ENCODE measurements at places on chromosomes 1 and 21. TPM values are rescaled to one million over a fixed set of nuclear protein-coding genes. Genes with fewer than 3 reads are reported as not detected.

The OR6N1 gene
- total RNA-seq = not detected

The S100A7A gene
- not detected for total RNA-seq

The MROH9 gene
- not detected for total RNA-seq

The TTC22 gene
- 5.7 TPM for total RNA-seq

The NTRK1 gene
- 7.5 TPM for total RNA-seq

The PLD5 gene
- not detected for total RNA-seq

The TAL1 gene
- 70.6 TPM for total RNA-seq

The PLEKHG5 gene
- 0.54 TPM for total RNA-seq

The SLC1A7 gene
- not detected for total RNA-seq

The KCTD3 gene
- 24.2 TPM for total RNA-seq

The PTBP2 gene
- total RNA-seq = 10.8 TPM

The HORMAD1 gene
- total RNA-seq = under 0.01 TPM

The OVAAL gene
- total RNA-seq = not detected

The C2CD4D gene
- total RNA-seq = not detected

The S100A7 gene
- not detected for total RNA-seq

The CFHR2 gene
- not detected for total RNA-seq

The ZFP69B gene
- 1.1 TPM for total RNA-seq

The OR2M3 gene
- total RNA-seq = 0.27 TPM

The SPATA21 gene
- total RNA-seq = not detected

The RGS1 gene
- 13.7 TPM for total RNA-seq

The RAB42 gene
- total RNA-seq = 1.6 TPM

The OR2L8 gene
- total RNA-seq = 9.2 TPM

The ZNF593OS gene
- total RNA-seq = not detected

The FCN3 gene
- total RNA-seq = under 0.01 TPM

The PADI6 gene
- total RNA-seq = not detected

The MRAP gene
- total RNA-seq = not detected

The TAS1R1 gene
- total RNA-seq = not detected

The FCGR2B gene
- 0.81 TPM for total RNA-seq

Measured in hematopoietic multipotent progenitor cell (in vitro differentiated cells).